ENCODE measurements at places on chromosomes 16 and 17.

GRCh38 chr17:79083191-79083971 is 8.8 kb downstream of the ENGASE start:
- no peak for DNase-seq

DNA sequence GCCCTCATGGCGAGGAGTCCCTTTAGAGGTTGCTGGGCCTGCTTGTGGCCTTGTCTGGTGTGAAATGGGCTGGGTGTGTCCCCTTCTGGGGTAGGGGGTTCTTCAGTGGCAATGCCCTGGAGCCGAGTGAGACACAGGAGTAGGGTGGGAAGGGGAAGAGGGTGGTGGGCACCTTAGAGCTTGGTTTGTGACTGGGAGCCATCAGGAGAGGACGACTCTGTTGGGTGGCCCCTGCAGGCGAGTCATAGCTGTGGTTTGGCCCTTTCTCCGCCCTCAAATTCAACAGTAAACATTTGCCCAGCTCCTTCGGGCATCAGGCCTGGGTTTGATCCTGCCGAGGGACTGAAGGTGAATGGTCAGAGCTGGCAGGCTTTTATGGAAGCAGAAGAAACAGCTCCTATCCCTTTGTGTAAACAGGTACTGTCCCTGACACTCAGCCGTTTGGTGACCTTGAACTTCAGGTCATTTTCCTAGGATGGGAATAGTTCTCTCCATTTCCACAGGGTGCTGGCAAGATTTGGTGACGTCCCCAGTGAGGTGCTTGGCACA is 2.9 kb downstream of the E4F1 start:
- no peak for DNase-seq

DNA sequence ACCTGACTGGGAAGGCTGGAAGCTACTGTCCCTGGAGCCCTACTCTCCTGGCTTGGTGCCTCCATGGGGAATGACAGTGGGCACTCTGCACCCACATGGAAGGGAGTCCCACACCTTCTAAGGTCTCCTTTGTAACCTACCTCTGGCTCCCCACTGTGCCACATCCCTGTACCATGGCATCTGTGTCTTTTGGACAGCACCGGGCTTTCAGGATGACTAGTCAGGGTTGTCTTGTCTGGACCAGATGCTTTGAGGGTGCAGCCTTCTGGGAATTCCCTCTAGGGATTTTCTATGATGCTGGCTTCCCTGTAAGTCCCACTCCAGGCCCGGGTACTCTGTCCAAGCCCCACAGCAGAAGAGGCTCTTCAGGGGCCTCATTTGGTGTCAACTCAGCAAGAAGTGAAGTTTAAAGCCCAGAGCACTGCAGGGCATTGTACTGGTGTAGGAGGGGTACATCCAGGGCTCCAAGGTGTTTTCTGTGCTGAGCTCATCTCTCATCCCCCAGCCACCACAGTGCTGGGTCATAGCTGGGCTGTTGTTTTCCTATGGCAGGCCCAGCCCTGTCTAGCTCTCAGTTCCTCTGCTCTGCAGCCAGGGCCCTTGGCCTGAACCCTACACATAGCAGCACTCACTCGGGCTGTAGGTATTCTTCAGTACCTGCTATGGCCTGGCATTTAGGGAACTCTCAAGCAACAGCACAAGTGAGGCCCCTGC is 255.3 kb downstream of the CPPED1 start:
- DNase-seq, result no peak

- no peak for DNase-seq
These were observed 48.3 kb downstream of the CUEDC1 start for GRCh38 chr17:57906910-57907309.

GRCh38 chr17:194828-195602 is 13.6 kb upstream of the DOC2B start:
- DNase-seq, result no peak

DNA sequence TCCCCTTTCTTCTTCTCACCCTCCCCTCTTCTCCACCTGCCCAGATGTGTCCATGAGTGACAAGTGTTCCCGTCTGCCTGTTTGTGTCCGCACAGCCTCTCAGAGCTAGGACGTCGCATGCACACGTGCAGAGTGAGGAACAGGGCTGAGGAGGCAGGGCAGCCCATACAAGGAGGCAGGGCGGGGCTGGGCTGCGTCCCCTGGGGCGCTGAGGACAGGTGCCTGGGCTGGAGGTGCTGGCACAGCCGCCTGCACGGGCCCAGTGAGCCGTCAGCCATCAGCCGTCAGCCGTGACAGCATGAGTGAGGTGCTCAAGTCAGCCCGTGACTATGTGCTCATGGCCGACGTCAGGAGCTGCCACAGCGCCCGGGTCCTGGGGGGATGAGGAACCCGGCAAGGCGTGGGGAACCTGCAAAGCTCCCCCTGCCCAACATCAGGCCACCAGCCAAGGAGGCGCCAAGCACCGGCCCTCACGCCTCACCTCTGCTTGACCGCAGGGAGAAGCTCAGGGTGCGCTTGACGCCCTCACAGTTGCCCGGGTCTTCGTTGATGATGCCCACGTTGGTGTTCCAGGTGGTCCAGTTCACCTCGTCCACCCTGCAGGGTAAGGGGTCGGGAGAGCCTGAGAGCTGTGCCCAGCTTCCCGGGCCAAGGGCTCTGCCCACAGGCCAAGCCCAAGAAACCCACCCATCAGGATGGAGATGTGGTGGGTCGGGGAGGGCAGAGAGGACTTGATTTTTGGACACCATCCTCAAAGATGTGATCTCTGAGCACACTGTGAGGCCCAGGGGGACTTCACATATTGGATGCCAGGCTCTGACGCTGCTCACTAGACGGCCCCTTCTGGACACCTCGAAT is 13.7 kb upstream of the TRPV3 start:
- DNase-seq, result no peak

DNA sequence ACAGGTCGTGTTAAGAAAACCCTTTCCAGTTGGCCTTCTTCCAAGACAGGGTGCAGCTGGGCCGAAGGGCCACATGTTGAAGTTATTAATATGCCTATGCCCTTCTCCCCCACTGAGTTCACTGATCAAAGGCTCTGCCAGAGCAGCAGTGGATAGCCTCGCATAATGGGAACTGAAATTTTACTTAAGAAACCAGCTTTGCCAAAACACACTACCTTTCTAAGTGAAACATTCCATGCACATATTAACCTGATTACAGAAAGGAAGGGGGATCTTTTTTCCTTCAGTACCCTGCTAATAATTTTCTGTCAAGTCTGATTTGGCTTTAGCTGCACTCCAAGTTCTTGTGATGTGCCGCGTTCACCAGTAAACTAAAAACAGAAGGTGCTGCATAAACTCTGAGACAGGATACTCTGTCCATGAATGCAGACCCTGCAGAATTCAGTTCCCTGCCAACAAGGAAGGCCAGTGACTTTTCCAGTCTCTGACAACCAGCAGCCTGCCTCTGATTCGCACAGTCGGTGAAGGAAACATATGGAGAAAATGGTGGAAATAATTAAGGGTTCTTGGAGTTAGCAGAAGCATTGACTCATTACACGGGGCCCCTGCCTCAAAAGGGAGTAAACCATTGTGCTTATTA is 283.8 kb downstream of the ZFHX3 start:
- no peak for DNase-seq

GRCh38 chr16:59067205-59067604 is 333.1 kb upstream of the GOT2 start:
- DNase-seq, result no peak

GRCh38 chr16:78500659-78501270 is 401.3 kb downstream of the WWOX start:
- no peak for DNase-seq

GRCh38 chr17:79706931-79707850 is 23.6 kb upstream of the ENPP7 start:
- no peak for DNase-seq

GRCh38 chr17:79339321-79339720 is 264.7 kb downstream of the ENGASE start:
- DNase-seq, result no peak

- DNase-seq, result no peak
These were observed 118.1 kb downstream of the TNFRSF13B start for GRCh38 chr17:16853661-16854320.

GRCh38 chr17:21149621-21150020 is 22.9 kb downstream of the DHRS7B start:
- DNase-seq, result no peak

DNA sequence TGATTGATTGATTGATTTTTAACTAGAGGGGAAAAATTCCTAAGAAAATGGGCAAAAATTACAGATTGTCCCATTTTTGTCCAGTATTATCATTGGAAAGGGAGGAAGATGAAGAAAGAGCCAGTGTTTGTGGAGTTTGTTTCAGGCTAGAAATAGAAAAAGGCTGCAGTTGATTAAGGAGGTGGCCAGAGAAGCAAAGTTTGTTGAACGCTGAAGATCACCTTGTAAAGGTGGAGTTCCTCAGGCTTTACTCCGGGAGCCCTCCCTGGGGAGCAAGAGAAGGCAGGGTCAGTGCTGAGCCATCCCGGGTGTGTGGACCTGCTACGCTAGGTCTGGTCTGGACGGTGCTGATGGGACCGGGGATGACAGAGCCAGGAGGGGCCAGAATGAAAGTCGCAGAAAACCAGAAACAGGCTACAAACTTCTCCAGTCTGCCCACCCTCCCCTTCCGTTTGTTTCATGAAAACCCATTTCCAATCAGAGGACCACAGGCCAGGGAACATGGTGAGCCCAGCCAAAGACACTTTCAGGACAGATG is 222.6 kb upstream of the FOXF1 start:
- no peak for DNase-seq

GRCh38 chr17:17551361-17551760 is 40.1 kb downstream of the PEMT start:
- DNase-seq, result no peak

- DNase-seq, result peak; percentile 3
These were observed 686.2 kb downstream of the KCNJ2 start for GRCh38 chr17:70855401-70856054.

DNA sequence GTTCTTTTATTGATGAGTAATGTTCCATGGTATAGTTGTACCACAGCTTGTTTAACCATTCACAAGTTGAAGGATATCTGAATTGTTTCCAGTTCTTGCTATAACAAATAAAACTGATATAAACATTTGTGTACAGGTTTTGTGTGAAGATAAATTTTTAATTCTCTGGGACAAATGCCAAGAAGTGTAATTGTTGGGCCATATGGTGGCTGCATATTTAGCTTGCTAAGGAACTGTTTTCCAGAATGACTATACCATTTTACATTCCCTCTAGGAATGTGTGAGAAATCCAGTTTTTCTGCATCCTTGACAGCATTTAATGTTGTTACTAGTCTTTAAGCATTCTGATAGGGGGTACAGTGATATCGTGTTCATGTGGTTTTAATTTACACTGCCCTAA is 368.5 kb downstream of the KIF2B start:
- no peak for DNase-seq

GRCh38 chr16:30731411-30731810 is 16.8 kb upstream of the PHKG2 start:
- DNase-seq, result no peak

DNA sequence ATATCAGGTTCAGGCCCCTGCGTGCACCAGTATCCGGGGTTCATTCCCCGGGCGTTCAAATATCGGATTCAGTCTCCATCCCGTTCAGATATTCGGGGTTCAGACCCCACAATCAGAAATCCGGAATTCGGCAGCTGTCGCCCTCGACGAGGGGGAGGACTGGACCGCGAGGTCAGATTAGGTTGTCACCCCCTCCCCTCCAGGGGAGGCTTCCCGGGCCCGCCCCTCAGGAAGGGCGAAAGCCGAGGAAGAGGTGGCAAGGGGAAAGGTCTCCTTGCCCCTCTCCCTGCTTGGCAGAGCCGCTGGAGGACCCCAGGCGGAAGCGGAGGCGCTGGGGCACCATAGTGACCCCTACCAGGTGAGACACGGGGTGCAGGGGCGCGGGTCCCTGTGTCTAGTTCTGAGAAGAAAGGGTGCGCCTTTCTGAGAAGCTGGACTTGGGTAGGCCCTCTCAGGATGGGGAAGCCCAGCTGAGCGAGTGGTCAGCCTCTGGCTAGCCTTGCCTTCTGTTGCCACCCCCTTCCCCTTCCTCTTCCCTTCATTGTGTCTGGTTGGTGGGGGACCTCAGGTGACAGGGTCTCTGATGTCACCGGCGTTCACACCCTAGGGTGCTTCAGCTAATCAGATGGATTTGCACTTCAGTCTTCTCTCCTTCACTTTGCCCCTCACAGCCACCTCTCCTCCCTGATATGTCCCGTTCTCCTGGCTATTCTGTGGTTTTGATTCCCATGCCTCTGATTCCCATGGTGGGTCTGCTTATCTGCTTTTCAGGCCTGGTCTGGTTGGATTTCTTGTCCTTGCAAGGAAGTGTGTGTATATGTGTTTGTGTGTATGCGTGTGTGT is 844 bp downstream of the TAOK2 start:
- DNase-seq, result peak; percentile 20

- DNase-seq, result no peak
These were observed 45.0 kb downstream of the RHOT1 start for GRCh38 chr17:32187271-32187670.

DNA sequence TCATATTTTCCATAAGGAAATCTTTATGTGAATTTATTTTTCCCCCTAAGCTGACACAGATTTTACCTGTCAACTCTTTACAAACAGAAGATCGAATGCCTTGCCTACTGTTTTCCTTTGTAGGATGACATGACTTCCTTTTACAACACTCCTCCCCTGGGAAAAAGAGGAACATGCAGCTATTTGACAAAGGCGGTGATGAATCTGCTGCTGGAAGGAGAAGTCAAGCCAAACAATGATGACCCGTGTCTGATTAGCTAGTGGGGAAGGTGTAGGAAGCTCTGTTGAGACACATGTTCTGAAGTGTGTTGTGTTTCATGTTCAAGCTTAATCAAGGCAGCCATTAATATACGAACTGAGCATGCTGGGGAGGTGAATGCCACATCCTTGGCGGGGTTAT is 238.0 kb downstream of the PHKB start:
- DNase-seq, result no peak

- DNase-seq, result no peak
These were observed 24.0 kb downstream of the MEOX1 start for GRCh38 chr17:43637563-43638323.

GRCh38 chr17:66667491-66668030 is 167.4 kb upstream of the CACNG5 start:
- DNase-seq, result no peak

GRCh38 chr17:36614933-36615332 is 13.6 kb downstream of the MRM1 start:
- DNase-seq, result no peak

DNA sequence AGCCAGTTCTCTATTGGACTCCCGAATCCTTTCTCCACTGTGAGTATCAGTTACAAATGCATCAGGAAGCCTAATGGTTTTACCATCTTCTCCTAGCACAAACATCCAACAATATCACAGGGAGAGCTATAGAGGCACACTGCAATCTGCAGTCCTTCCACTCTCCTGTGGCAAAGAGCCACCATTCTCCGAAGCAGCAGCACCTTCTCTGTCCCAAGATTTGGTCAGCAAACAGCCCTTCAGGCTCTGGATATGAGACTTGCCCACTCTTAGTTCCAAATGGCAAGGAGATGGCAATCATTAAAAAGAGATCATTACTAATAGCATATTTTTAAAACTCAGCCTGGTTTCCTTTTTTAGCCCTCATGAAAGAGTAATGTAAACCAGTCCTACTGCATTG is 223.4 kb downstream of the HS3ST3A1 start:
- DNase-seq, result no peak

Data from RWPE1 (cell line).